ENCODE measurements at places on chromosomes 7 and 10. TPM values are rescaled to one million over a fixed set of nuclear protein-coding genes. Genes with fewer than 3 reads are reported as not detected.

- no peak for DNase-seq
Measured at GRCh38 chr10:47025253-47025539, 114.0 kb downstream of the PTPN20 start.

- DNase-seq = peak; percentile 39
Measured at GRCh38 chr7:130363026-130363847, 17.1 kb upstream of the CPA1 start.

GRCh38 chr7:121562259-121562658 is 166.2 kb upstream of the FAM3C start:
- no peak for DNase-seq

MBLAC1 gene
- polyA plus RNA-seq = 1.6 TPM

Data from sigmoid colon (tissue), 7 donors.